ENCODE measurements at places on chromosomes 5 and 9.

DNA sequence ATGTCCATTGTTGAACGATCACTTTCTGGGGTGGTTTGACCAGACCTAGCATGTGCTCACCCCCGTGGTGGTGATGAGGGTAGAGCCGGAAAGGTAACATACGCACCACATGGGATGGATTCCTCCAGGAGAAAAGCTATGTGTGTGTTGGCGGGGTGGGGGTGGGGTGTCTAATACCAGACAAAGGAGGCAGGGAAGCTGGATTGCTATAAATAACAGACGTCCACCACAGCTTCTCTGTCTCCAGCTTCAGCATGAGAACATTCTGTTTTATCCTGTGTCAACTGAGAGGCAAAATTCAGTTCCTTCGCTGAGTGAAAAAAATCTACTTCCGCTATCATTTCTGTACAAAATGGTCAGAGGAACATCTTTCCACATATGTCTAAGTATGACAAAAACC is 151.0 kb downstream of the PCSK1 start:
- DNase-seq, result no peak

- DNase-seq, result no peak
Measured at GRCh38 chr9:92414566-92414965, 9.7 kb downstream of the OMD start.

DNA sequence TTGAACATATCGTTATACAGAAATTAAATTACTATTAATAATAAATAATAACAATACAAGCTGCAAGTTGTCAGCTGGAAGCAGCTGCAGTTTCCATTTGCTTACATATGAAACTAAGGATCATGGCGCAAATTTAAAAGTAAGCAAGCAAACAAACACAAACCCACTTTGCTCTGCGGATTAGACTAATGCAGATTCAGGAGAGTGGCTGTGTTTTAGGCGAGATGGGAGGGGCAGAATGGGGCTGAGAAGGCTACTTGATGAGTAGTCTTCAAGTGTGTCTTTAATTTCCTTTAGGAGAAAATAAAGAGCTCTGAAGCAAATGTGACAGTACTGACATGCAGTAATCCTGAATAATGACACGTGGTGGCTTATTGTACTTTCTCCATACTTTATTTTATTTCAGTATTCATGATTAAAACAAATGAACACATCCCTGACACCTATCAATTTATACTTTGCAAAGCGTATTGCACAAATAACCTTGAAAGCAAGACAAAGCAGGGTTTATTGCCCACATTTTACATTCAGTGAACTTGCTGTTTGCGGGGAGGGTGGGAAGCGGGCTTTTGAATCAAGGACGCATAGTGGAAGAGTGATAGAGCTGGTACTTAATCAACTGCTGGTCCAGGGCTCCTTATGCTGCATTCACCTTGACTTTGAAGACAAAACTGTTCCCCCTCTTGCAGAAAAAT is 221.4 kb upstream of the TRIM32 start:
- no peak for DNase-seq

- no peak for DNase-seq
Measured at GRCh38 chr5:100758780-100759179, 144.3 kb downstream of the ST8SIA4 start.

GRCh38 chr9:33471361-33471760 is 2.4 kb downstream of the NOL6 start:
- DNase-seq, result no peak

- no peak for DNase-seq
Measured at GRCh38 chr5:152309926-152310450, 95.1 kb downstream of the NMUR2 start.

DNA sequence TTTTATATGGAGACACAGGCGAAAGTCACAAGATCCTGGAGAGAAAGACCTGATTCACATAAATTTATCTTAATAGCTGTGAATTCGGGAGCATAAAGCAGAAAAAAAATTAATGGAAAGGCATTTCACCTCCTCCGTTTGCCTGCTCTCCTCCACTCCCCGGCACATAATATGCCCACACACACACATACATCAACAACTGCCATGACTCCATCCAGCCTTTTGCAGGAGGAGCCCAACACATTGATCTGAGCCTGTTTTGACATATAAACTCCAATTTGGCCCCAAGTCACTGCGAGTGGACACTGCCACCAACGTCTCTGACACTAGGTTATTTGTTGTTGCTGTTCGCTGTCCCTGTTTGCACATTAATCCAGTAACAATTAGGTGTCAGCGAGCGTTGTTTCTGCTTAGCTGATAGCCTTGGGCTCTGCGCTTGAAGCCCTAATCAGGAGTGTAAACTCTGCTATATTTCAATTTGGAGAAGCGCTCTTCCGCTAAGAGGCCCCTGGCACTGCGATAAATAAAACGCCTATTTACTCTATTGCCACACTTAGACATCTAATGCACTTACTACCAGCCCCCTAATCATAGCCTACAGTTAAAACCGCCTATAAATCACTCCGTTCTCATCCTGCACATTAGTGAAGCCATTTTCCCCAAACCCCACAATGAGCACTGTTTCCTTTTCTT is 195.8 kb upstream of the TBCA start:
- no peak for DNase-seq

- no peak for DNase-seq
Measured at GRCh38 chr5:2767089-2767488, 15.6 kb upstream of the IRX2 start.

- no peak for DNase-seq
Measured at GRCh38 chr5:122915717-122916461, 70.5 kb downstream of the SNX24 start.

DNA sequence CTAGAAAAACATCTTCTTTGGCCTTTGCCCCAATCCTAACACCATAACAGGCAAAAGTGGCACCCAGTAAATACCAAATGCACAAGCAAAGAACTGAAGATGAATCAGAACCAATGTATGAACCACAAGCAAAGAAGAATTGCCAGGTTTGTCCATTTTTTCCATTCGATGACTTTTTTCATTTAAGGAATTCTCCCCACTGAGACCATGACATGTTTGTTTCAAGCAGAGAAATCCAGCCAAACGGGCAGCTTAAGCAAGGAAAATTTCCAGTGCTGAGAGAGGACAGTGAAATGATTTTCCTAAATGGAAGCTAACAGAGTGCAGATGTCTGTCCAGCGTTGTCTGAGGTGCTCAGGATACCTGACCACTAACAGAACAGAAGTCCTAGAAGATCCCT is 203.7 kb downstream of the ADAMTS12 start:
- DNase-seq, result no peak

DNA sequence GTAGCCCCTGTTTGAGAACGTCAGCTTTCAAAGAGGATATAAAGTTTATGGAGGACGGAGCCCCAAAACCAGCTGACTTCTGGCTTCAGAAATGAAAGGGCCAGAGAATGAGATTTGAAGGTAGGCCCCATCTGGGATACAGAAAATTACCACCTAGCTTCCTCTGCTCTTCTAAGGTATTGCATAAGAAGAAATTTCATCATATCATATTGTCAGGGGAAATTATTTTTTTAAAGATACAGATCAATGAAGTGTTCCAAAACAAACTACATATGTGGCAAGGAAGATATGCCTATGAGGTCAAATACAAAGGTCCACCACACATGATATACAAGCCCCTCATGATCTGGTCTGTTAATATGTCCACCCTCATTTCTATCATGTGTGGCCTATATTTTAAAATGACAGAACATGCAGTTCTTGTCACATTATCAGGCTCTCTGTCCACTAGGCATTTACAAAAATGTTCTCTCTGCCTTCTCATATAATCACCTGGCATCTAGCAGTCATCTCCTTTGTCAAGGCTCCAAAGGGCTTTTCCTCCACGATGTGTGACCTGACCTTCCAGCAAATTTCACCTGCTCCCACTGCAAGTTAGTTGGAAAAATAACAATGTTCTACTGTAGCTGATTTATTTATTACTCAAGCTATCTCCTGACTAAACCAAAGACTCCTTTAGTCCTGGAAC is 83.1 kb downstream of the DPYSL3 start:
- no peak for DNase-seq

- DNase-seq, result peak; percentile 32
Measured at GRCh38 chr5:155943516-155944407, 383.2 kb upstream of the SGCD start.

DNA sequence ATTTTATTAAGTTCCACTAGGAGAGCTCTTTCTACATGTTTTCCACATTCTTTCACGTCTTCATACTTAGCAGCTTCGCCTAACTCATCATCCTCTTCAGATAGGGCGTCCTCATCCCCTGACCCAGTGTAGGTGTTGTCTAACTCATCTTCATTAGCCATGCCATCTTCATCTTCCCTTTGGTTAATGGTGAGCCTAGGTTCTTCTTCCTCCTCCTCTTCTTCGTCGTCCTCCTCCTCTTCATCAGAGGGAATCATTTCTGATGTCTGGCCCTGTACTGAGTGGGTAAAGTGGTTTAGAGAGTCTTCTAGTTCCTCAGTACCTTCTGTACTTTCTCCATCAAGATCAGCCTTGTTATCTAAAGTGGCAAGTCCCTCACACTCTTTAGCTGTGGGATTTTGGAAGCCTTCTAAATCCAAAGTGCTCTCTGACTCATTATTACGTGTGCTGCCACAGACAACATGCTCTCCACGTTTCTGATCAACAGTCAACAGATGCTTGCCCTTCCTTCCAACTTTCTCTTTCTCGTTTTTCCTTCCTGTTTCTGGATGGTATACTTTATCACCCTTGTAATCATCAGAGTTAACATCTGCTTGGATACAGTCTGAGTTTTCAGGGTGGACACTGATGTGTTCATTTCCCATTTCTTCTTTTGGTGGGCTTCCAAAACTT is 31.1 kb downstream of the TUT7 start:
- no peak for DNase-seq

- no peak for DNase-seq
Measured at GRCh38 chr9:88724331-88724730, 189.4 kb downstream of the NXNL2 start.

DNA sequence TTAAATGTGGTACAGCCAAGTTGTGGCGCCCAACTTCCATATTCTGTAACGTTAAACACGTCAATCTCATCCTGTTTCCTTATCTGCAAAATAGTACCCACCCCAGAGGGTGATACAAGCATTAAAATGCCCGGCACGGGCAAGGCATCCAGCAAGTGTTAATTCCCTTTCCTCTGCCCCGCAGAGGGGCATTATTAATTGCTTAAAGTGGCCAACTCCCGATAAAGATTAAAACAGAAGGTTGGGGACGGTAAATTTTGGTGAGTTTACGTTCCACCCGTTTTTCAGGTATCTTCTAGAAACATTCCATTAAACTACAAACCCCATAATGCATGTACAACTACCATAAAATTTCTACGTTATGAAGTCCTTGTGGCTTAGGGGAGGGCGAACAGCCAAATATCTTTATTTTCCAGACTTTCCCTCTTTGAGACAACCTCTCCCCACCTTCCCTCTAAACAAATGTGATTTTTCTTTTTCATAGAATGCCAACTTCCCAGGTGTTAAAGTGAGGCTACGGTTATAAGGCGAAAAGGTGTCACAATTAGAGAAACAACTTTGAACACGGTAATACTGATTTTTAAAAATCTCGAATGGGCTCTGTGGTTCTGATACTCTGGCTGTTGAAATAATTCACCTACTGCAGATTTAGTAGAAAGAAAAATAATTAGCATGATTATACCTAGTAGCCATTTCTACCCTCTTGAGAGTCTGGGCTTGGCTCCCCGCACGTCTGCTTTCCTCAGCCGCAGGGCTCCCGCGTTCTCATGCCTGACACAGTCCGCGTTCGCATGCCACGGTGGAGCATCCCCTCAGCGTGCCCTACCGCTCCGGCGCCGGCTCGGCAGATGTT is 1.2 kb upstream of the GPBP1 start:
- no peak for DNase-seq

- no peak for DNase-seq
Measured at GRCh38 chr9:23682352-23682751, 143.7 kb downstream of the ELAVL2 start.

DNA sequence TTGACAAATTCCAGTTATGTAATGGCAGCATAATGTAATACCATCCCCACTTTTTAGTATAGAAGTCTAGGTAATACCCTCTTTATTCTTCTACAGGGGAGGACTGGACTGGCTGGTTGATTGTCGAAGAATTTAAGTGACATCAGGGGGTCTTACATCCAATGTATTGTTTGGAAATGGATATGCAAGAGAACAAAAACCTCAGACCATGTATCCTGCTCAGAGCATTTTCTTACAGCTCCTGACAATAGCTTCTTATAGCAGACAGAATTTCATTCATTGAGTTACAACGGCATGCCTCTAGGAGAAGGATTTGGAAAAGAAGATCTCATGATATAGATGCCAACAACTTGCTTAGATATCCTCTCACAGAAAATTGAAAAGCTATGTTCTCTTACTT is 2032.3 kb downstream of the EFNA5 start:
- no peak for DNase-seq

DNA sequence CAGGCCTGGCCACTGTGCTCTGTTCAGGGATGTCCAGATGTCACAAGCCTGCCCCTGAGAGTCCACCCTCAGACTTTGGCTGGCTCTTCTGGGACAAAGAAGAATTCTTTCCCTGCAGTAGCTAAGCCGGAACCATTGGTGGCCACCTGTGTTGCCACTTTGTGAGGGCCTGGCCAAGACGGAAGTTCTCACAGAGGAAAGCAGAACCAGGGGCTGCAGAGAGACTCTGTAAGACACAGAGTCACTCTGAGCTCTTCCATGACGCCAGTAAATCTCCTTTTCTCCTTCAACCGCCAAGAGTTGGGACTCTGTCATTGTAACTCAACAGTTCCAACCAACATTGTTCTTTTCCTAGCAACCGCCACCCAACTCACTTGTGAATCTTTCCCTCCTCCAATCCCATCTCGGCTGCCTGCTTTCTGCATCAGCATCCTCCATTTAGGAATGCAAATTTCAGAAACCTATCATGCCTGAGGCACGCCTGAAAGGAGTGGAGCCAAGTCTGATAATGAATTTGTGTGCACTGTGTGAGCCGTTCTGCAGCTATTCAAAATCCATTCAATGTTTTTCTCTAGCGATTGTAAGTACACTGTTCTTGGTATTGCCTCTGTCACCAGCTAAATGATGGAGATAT is 37.8 kb upstream of the ATP6V1G1 start:
- peak; percentile 8 for DNase-seq

- DNase-seq, result no peak
Measured at GRCh38 chr9:92603100-92603499, 66.8 kb downstream of the IPPK start.

- DNase-seq, result no peak
Measured at GRCh38 chr5:63240063-63240755, 661.6 kb downstream of the LRRC70 start.

- DNase-seq, result no peak
Measured at GRCh38 chr9:124134526-124134925, 123.0 kb downstream of the LHX2 start.

Data from fibroblast of skin of left biceps (primary cell).